NCI-H1436 (cell line): ENCODE measurements at places on chromosomes 12 and 14.

GRCh38 chr14:36313206-36313605 is 7.2 kb downstream of the MBIP start:
- peak; percentile 20 for DNase-seq

DNA sequence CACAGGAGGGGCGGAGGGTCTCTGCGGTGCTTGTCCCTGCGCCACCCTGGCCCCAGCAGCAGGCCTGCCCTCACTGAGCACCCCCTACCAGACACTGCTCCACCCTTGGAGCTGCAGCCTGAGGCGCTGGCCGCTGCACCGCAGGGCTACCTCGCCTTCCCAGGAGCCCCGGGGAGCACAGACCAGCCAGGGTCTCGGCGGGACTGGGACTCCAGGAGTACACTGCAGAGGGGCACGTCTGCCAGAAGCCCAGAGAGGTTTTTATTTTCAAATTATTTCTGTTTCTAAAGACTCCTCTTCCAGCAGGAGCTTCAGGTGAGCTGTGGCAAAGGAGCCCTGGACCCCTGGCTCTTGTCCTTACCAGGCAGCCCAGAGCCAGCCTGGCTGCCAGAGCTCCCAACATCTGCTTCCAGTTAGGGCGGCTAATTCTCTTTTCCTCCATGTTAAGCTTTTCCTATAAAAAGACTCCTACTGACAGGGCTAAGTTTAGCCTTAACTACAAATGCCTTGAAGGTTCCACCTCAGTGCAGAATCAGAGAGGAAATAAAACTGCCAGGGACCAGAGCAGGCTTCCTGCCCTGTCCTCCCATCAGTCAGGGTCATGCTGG is 26.4 kb downstream of the DEGS2 start:
- no peak for DNase-seq

GRCh38 chr12:46209914-46210872 is 58.6 kb downstream of the SLC38A1 start:
- peak; percentile 92 for DNase-seq

DNA sequence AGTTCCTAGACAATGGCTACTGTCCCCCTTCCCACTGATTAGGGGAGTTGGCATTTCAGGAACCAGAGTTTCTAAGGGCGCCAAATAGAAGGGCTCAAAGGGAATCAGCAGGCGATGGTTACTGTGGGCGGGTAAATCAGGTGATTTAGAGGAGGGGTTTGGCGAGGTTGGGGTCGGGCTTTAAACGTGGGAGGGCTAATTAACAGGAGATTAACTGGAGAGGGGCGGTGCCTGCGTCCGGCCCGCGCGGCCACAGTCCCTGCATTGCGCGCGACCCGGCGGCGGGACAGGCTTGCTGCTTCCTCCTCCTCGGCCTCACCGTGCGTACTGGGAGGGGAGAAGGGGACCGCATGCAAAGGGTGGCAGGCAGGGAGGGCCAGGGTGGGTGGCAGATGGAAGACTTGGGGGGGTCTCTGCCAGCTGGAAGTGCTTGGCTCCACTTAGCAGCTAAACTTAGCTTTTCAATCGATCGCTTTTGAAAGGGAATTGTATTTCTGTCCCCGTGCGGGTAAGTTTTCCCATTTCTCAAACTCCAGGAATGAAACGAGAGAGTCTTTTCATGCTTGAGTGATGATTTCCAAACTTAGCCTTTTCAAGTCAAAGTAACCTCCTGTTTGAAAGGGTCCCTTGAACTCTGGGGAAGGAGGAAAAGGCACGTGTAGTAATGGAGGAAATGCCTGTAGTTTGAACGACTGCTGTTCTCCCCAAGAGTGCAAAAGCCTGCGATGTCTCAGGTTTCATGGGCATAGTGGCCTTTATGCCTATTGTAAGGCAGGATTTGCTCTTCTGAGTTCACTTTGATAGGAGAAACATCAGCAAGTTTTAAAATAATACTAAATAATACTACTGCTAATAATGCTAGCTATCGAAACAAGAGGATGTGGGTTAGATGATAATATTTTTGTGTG is at the start of gene MGST1:
Gene MGST1, plus strand, starts transcription at position 255 of the 908 bp plus-strand sequence. CDS start 6,608 bp downstream, outside the sequence.
- DNase-seq: peak; percentile 53

DNA sequence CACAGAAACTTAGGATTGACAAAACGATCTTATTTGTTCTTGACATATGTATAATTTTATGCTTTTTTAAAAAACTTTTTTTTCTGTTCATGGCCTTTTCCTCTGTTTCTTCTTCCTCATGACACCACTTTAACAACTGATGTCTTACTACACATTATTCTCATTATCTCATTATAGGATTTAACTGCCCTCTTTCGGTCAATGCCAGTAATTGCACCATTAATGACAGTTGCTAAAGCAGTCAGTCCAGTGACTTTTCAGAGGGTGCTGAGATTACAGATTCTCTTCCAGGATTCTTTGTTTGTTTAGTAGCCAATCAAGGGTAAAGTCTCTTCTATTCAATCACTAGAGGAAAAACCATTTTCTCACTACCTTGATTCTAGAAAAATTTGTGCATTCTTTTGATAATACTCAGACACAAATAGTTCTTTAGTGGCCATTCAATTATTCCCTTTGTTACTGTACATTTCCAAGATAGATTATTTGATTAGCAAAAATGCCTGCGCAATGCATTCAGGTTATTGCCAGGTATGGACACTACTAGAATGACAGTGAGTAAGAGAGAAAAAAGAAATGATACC is 50.1 kb downstream of the KLRG1 start:
- no peak for DNase-seq

GRCh38 chr12:22729957-22730443 is 105.0 kb downstream of the ETNK1 start:
- no peak for DNase-seq

- no peak for DNase-seq
Observed at GRCh38 chr14:51328064-51328771, 88.2 kb downstream of the TMX1 start.

- DNase-seq: no peak
Observed at GRCh38 chr14:21496453-21496852, 14.7 kb downstream of the METTL3 start.

DNA sequence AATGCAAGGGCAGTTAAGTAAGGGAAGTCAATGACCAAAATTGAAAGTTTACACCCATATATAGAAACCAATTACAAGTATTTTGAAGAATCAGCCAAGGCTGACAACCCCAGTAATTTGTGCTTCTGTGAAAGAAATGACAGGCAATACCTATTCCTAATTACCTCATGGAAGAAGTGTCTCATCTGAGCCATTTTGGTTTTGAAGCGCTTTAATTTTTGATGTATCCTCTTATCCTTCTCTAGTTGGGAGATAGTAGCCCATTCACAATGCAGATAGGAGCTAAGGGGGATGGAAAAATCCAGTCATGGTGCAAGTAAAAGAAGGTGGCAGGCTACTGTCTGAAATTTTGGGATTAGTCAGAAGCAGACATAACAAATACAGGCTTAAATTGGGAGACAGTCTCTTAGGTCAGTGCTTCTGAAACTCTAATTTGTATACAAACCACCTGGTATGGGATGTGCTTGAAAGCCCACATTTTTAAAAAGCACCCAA is 30.4 kb upstream of the SUPT16H start:
- no peak for DNase-seq

DNA sequence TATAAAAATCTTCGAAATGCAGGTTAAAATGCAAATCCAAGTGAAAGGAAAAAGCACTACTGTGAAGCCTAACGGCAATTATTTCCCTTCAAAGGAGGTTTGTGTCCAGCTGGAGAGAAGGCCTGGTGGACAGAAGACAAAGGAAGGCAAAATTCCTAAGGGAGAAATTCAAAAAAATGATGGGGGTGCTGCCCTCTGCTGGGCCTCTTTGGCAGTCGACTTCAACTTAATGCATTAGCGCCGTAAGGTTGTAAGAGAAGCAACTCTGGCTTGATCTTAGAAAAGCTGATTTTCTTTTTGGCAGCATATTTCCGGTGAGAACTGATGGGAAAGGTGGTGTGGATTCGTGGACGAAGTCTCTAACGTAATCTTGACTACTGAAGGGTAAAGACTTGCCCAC is 34.3 kb upstream of the CHFR start:
- no peak for DNase-seq

- no peak for DNase-seq
Observed at GRCh38 chr12:72338437-72338836, 66.3 kb downstream of the TRHDE start.

- DNase-seq: no peak
Observed at GRCh38 chr12:89363084-89363483, 10.8 kb upstream of the DUSP6 start.

DNA sequence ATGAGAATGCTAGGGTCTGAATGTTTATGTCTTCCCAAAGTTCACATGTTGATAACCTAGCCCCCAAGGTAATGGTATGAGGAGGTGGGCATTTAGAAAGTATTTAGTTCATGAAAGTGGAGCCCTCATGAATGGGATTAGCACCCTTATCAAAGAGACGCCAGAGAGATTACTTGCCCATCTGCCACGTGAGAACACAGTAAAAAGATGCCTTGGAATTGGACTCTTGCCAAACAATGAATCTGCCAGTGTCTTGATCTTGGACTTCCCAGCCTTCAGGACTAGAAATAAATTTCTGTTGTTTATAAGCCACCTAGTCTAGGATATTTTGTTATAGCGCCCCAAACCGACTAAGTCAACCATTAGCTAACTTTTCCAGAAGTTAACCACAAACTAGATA is 92.0 kb upstream of the SLC38A4 start:
- no peak for DNase-seq

GRCh38 chr12:89882050-89882449 is 173.4 kb upstream of the ATP2B1 start:
- DNase-seq: no peak

GRCh38 chr14:90698379-90698869 is 117.8 kb downstream of the TTC7B start:
- DNase-seq: no peak

GRCh38 chr12:9615420-9616136 is 7.9 kb upstream of the KLRB1 start:
- DNase-seq: no peak

DNA sequence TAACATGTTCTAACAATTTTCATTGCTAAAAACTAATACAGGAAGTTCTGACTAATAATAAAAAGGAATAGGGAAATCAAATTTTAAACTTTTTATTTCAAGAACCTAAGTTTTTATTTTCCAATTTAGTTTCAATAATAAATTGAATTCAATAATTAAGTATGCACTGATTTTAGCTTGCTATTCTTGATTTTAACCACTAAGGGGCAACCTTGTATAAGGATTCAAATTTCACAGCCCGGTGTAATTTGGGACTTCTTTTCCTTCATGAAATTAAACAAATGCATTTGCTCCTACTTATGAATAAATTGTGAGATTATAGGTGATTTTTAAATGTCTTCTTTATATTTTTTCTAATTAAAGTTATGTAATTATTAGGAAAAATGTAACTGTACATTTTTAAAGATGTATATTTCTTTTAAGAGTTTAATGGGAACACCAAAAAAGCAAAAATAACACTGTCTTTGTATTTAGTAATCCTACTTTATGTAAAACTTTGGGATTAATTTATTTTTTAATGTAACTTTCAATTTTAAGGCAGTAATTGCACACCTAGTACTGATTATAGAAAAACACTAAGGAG is 241.4 kb upstream of the PDZRN4 start:
- peak; percentile 17 for DNase-seq

- no peak for DNase-seq
Observed at GRCh38 chr12:119998471-119999245, 9.6 kb downstream of the BICDL1 start.

DNA sequence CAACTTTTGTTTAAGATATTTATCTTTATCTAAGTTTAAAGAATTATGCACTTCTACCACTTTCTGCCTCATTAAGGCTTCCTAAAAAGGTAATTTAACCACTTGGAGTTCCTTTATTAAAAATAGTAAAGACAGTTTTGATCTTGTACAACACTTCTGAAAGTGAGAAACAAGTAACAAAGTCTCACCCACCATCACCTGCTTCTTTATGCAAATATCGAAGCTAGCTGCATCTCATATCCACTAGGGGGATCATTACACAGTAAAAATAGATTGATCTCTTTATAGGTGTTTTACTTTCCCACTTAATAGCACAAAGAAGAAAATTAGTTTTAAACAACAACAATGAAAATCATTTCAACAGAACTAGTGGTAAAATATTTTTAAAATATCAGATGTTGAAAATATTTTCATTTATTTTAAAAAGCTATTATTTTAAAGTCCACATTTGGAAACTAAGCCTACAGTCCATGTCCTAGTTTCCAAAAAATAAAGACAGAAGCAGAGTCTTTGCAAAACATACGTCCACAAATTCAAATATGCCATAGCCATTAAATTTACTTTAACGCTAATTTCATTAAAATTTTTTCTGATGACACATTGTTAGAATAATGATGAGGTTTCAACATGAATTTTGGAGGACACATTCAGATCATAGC is 160.0 kb upstream of the SOX5 start:
- peak; percentile 16 for DNase-seq

DNA sequence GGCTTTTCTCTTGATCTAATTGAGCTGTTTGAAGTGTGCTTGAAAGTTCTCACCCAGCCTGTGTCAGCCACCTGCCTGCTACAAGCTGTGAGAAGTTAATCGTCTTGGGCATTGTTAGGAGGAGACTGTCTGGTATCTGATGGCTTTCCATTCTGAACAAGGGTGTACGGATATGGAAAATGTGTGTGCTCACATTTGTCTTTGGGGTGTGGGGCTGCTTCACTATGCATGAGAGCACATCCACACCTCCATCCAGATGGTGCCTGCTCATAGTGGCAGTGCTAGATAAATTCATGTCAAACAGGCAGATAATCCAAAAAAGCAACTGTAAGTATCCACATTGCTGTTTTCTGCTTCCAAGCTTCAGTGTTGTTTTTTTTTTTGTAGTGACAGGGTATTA is 462.2 kb downstream of the DIO2 start:
- DNase-seq: peak; percentile 44
